Astrocyte of the hippocampus (primary cell): ENCODE measurements at places on chromosomes 6 and 20.

GRCh38 chr6:63926258-63926780, 290.7 kb downstream of the PHF3 start:
- no peak for DNase-seq

- DNase-seq = no peak
Measured at GRCh38 chr20:35451295-35451694, 4.1 kb upstream of the CEP250 start.

DNA sequence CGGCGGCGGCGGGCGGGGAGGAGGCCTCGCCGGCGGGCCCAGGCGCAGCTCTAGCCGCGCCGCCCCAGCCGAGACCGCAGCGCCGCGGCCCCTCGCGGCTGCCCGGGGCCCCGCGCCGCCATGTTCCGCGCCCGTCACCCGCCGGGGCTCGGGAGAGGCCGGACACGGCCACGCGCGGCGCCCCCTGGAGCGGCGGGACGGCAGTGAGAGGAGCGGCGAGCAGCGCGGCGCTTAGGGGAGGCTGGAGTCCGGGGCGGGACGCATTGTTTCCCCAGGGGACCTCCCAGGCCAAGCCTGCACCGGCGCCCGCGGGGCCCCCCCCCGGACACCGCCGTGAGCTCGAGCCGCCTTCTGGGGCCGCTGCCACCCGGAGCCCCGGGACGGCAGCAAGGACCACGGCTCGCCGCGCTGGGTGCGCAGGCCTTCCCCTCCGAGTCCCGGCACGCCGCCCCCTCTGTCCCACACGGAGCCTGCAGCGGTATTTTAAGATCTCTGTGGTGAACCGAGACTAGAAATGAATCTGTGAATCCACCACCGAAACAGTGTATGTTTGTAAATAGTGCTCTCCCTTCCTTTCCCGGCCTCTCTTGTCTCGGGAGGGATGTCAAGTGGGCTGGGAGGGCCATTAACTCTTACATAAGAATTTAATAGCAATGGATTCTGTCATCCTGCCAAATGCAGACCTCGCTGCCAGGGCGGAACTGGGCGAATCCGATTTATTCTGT, 424 bp upstream of the KIF13A start:
- DNase-seq = peak; percentile 89

- DNase-seq = no peak
Measured at GRCh38 chr20:10411673-10412072, 22.3 kb downstream of the MKKS start.

DNA sequence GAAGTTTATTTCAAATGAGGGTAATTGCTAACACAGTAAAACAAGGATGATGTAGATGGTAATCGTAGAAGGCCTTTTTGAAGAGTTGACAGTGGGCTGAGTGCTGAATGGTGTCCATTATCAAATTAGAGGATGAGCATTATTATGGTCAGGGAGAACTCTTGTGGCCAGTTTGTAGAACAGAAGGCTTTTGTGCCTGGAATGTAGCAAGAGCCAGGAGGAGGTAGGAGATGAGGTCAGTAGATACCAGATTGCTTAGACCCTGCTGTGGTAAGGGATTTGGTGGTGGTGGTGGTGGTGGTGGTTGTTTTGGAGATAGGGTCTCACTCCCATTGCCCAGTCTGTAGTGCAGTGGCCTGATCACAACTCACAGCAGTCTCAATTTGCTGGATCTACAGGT, 6.2 kb downstream of the CSE1L start:
- no peak for DNase-seq

DNA sequence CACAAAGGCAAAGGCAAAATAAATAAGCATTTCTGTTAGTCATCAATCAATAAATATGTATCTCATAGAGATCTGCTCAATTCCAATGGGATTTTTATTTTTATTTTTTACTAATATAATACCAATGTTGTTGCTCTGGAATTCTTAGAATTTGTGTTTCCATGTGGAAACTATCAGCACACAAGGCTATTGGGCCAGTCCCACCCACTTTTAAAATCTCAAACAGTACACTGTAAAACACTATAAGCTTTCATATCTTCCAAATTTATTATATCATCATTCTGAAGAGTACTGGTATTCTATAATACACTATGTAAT, 563.8 kb upstream of the MARCKS start:
- no peak for DNase-seq

- DNase-seq = peak; percentile 76
Measured at GRCh38 chr6:167441715-167442206, 116.9 kb downstream of the TTLL2 start.
